ENCODE measurements at places on chromosomes 13 and 19.

- no peak for DNase-seq
Observed at GRCh38 chr13:78022164-78022877, 103.7 kb upstream of the EDNRB start.

DNA sequence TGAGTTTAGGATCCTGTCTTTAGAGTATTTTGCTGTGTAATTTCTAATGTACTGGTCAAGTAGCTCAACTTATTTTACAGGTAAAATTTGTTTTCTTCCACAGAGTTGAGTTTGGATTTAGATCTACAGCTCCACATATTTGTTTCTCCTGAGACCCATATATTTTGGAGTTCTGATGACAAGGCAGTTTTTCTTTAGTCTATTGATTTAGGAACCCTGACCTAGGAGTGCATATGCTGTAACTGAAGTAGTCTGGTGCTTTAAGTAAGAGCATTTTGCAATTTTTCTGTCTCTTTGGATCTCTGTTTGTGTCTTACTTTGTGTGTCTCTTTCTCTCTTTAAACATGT is 19.5 kb upstream of the SPRY2 start:
- no peak for DNase-seq

DNA sequence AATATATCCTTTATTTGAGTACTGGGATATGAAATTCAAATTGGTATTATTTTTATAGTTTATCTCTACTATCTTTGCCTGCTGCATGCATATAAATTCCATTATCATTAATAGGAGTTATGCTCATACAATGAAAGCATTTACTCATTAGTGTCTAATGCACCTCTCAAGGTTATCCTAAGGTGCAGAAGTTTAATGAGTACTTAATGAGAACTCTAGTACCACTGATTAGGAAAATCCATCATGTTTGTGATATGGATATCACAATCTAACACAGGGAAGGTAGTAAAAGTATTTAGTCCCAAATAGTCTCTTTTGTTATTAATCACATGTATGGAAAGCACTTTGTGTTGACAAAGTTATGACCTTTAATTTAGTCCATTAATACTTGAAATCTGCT is 77.2 kb upstream of the SLC10A2 start:
- DNase-seq, result no peak

GRCh38 chr13:39765801-39766463 is 110.5 kb downstream of the COG6 start:
- no peak for DNase-seq

- peak; percentile 90 for DNase-seq
Observed at GRCh38 chr19:52397310-52398080, at the start of gene ZNF528. ZNF528 (plus strand) TSS chr19:52397849; CDS start chr19:52402014, 4,165 bp downstream.

- DNase-seq, result no peak
Observed at GRCh38 chr19:43300876-43301765, 31.8 kb upstream of the PSG9 start.

DNA sequence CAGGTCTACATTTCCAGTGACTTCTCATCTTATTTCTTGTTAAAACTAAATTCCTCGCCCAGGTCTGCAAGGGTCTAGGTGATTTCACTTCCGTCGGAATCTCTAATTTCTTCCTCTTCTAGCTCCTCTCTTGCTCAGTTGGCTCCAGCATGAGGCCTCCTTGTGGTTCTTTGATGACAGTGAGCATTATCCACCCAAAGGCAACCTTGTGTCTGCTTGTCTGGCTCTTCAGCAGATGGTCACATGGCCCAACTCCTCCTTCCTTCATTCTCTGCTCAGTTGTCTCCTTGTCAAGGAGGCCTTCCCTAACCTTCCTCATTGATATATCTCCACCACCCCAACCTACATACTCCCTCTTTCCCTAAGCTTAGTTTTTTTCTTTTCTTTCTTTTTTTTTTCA is 1391.4 kb downstream of the EFNB2 start:
- no peak for DNase-seq

All from NCI-H526 treated with DMSO at 0.1 percent for 48 hours (cell line).